ENCODE measurements at places on chromosomes 1 and 21.

DNA sequence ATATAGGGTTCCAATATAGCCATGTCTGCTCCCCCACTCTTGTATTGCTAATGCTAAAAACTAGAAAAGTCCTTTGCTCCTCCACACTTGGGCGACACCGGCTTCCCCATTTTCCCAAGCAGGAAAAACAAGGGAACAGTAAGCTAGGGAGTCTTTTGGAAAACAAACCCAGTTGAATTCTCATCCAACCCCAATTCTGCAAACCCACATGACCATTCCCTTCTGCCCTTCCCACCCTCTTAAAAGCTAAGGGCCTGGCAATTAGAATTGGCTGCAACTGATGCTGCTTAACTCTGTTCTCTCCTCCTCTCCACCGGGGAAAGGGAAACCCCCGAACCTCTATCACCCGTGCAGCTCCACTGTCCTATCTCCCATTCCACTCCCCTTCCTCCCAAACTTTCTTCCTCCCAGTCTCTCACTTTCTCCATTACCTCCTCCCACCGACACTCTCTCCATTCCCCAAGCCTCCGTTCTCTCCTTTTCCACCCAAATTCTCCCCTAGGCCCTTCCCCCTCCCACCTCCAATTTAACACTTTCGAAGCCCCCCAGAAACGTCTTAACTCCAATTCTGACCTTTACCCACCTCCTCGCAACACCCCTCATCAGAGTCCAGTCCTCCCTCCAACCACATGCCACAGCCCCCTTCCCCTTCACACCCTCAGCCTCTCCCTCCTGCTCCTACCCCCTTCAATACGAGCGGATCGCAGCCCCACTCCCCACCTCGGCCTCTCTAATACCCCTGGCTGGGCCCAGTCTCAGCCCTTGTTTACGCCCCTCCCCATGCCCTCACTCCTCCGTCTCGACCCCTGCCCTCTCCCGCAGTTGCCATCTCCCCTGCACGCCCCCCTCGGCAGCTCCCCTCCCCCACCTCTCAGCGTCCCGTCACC is 701 bp downstream of the DEDD start:
- DNase-seq = no peak

GRCh38 chr21:18144339-18144738 is 100.3 kb upstream of the CHODL start:
- DNase-seq = no peak

GRCh38 chr1:170086399-170087032 is 12.0 kb upstream of the KIFAP3 start:
- no peak for DNase-seq

DNA sequence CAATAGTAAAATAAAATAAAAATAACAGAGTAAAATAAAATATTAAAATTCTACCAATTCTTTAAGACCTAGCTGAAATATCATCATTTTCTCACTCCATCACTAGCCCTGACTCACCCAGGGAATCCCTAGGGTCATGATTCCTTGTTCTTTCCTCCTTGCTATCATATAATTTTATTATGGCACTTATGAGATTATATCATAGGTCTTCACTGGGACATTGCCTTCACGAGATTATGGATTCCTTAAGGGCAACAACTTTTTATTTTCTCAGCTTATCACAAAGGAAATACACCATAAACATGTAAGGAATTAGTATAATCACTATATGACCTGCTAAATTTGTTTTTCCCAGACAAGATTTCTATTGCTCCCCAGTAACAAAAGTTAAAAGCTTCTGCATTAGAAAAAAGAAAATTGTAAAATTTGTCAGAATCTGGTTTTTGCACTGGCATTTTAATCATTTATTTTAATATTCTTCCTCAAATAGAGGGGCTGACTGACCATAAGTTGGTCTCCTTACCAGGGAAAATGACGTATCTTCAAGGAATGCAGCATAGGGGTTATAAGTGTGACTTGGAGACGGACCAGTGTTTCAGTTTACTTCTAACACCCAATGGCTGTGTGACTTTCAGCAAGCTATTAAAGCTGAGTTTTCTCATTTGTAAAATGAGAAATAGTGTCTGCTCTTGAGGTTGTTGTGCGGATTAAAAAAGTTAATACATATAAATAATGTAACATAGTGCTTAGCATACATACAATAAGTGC is 8.8 kb upstream of the CLCA4 start:
- no peak for DNase-seq

DNA sequence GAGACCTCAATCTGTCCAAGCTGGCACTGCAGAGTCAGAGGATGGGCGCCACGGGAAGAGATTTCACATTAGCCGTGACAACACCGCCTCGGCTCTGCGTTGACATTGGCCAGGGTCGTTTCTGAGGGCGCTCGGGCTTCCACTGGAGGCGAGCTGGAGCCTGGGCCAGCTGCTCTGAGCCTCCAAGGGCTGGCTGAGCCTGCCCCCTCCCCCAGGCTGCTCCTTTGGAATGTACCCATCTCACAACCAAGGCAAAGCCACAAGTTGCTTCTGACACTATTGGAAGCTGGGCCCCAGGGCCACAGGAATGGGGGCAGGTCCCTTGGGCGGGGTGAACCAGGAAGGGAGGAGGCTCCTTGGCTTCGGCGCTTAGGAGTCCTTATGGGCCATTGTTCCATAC is 12.7 kb downstream of the GPR3 start:
- no peak for DNase-seq

GRCh38 chr1:11880911-11881748 is 22.4 kb upstream of the NPPB start:
- no peak for DNase-seq

DNA sequence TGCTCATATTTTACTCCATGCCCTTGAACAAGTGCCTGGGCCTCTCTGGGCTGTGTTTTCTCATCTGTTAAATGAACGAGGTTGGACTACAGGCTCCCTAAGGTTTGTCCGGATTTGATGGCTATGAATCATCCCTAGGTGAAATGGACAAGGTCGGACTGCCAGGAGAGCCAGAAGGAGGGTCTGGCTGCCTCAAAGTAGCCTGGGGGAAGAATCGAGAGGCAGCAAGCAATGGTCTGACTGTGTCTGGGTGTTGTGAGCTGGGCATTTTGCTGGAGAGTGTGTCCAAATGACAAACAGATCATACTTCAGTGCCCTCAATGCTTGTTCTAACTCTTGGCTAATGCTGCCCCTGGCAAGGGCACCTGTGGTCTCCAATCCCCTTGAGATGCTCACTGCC is 730.9 kb downstream of the PTPRU start:
- no peak for DNase-seq

DNA sequence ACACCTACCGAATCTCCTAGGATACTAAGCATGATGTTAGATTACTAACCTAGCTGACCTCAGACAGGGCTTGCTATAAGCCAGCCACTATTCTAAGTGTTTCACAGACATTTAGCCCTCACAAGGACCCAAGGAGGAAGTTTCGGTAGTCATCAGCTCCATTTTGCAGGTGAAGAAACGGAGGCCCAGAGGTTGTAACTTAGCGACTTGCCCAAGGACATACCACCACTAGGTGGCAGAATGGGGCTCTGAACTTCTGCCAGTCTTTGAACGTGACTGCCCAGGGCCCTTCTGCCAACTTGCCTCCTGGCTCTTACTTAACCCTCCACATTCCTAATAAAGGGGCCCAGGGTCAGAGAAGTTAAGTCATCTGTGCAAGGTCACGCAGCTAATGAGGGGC is 283.5 kb downstream of the C1orf94 start:
- DNase-seq = no peak

- no peak for DNase-seq
These were observed 71.7 kb upstream of the MROH9 start for GRCh38 chr1:170863621-170864020.

DNA sequence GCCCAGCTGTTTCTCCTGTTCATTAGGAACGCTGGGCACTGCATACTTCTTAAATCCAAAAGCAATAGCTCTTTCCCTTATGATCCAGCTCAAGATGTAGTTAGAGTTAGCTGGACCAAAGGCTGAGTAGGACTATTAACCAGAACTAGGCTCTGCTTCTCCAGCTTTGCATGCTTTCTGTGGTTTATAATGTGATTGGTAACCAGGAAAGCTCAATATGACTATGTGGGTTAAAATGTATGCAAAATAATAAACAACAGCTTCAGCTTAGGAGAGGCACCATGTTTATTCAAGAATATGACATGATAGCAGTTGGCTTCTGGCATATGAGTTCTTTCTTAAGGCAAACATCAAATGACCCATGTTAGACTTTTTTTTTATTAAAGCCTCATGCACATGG is 73.8 kb downstream of the LYPLAL1 start:
- DNase-seq = no peak

DNA sequence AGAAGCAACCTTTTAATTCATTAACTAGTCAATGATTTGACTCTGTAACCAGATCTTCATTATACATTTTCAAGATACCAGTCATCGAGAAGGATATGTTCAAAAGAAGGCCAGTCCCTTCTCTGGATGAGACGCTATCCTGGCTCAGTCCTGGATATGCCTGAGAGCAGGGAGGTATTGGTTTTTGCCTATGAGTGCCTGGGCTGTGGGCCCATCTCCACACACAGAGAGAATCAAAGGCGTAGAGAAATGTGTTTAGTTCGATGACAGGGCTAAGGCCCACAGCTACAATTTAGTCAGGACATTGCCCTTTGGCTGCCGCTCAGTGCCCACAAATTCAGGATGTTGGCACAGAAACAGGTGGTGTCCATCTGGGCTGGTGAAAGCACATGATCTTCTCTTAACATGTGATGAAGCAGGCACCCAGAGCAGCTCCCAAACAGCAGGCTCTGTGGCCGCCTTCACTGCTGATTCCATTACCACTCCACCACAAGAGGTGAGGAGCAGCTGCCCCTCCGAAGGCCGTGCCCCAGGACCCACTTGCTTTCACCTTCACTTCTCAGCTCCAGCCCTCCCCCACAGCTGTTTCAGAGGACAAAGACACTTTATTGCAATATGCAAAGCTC is 24.7 kb downstream of the ACKR1 start:
- no peak for DNase-seq

DNA sequence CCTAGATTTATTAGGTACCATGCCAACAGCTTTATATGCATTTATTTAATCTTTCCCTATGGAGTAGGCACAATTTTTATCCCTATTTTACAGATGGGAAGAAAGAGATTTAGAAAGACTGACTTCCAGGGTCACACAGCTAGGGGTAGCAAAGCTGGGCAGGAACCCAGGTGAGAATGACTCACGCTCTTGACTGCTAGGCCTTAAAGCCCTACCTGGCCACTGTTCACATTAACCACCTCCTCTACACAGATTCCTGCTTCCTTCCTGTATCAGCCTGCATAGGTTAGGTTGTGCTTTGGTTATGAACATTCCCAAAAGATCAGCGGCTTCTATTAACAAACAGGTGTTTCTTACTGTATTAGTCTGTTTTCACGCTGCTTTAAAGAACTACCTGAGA is 53.2 kb downstream of the DNAJC6 start:
- no peak for DNase-seq

DNA sequence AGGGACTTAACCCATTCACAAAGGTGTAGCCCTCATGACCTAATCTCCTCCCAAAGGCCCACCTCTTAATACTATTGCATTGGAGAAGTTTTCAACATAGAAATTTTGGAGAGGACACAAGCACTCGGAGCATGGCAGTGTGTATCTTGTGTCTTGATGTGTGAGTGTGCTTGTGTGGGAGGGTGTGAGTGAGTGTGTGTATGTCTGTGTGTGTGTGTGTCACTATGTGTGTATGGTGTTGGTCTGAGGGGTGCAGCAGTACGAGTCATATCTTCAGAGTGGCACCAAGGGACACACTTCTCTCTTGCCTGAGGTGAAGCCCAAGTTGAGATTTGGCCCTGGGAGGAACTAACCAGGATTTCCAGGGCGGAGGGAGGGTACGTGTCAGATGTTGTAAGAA is 73.7 kb downstream of the NAV1 start:
- no peak for DNase-seq

DNA sequence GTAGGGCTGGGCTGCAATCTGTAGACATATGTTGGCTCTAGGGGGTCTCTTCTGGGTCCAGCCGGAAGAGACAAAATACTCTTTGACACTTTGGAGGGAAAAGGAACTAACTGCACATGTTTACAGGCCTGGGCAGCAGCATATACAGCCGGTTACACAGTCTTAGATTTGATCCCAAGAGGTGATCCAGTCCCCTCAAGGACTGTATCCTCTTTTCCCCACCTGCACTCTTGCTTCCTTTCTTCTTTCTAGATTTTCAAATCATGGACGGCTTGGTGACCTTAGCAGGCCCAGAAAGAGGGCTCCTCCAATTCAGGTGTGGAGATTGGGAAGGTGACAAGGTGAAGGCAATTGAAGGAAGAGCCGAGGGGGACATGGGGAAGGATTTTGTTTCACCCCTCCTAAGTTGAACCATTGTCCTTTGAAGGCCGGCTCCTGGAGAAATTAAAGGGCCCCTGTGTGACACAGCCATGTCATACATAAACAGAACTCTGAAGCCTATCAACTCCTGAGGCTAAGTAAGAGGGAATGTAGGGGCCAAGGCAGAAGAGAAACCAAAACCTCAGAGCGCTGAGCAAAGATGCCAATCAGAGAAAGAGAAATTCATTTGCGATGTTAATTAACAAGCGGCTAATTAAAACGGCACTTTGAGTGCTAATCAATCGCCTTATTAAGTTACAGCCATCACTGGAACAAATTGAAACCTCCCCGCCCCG is 5.9 kb upstream of the BARHL2 start:
- no peak for DNase-seq

DNA sequence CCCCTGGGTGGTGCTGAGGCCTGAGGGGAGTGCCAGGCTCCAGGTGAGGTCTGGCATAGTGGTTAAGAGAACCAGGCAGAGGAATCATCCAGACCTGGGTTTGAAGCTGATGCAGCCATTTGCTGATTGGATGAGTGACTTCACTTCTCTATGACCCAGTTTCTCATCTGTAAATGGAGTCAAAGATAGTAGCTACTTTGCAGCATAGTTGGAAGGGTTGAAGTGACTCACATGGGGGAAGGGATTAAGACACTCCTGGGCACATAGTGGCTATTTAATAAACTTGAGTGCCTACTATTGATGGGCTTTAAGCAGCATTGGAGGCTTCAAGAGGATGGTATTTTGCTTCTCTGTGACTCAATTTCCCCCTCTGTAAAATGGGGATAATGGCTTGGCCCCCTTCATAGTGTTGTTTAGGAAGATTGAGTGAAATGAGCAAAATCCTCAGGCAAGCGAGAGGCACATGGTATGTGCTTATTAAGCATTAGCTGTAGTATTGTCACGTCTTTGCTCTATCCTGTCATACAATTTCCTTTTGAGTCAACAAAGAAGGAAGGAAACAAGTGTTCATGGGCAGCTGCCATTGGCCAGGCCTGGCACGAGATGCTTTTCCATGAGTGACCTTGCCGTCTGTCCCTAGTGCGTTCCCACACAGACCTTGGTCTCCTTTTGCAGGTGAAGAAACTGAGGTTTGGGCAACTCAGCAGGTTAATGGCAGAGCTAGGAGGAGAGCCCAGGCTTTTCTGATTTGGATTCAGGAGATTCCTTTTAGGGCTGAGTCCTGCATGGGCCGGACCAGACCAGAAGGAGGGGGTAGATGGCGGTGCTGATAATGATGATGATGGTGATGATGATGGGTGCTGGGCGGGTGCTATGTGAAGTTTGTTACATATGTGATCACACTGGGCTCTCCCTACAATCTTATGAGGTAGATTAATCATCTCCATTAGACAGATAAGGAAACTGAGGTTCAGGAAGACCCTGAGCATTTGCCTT is 131.1 kb upstream of the WNT4 start:
- no peak for DNase-seq

- peak; percentile 15 for DNase-seq
These were observed 404.8 kb downstream of the HLX start for GRCh38 chr1:221284028-221284427.

All from NCI-H2081 treated with DMSO at 0.1 percent for 48 hours (cell line).